ENCODE measurements at places on chromosomes 7 and 10.
A peak's percentile ranks its signal among the peaks of the same experiment; 100 is the strongest.

- DNase-seq = no peak
Observed at GRCh38 chr10:20091698-20092097, 275.5 kb downstream of the PLXDC2 start.

- no peak for DNase-seq
Observed at GRCh38 chr10:43390759-43391158, 18.2 kb downstream of the HNRNPF start.

GRCh38 chr10:128001849-128002248 lies 94.9 kb downstream of the PTPRE start:
- DNase-seq = no peak

DNA sequence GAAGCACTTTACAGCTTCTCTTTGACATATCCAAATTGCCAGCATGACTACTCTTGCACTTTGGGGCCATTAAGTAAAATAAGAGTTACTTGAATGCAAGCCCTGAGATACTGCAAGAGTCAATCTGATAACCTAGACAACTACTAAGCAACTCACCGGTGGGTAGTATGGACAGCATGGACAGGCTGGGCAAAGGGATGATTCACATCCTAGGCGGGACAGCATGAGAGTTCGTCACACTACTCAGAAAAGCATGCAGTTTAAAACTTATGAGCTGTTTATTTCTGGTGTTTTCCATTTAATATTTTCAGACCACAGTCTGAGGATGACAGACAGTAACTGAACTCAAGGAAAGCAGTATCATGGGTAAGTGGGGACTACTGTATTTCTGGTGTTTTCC lies 84.0 kb downstream of the ORC5 start:
- DNase-seq = no peak

GRCh38 chr10:122465401-122466040 lies 4.2 kb downstream of the HTRA1 start:
- DNase-seq = no peak

GRCh38 chr7:122520971-122521555 lies 177.9 kb downstream of the RNF133 start:
- DNase-seq = no peak

DNA sequence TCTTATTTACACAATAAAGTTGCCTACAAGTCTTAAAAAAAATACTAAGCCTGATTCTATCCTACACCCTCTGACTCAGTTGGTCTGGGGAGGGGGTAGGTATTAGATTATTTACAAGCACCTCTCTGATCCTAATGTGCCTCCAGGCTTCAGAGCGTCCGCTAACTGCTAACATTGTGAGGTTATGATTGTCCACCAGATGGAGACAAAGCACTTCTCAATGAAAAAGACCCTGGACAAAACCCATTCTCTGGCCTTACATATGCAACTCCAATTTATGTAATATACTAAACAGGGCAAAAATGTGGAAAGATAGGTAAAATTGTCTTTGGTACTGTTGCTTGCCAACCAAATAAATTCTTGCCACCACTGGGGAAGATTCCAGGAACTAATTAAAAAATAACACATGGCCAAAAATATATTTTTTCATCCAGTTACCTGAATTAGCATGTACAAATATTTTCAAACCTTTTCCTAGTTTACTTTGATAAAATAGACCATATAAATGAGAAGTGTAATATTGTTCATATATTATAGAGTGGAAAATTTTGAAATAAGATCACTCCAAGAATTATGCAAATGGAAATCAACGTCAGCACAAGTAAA lies 92.4 kb downstream of the KIF20B start:
- DNase-seq = peak; percentile 66

GRCh38 chr10:1043532-1043995 lies 5.4 kb downstream of the IDI1 start:
- peak; percentile 74 for DNase-seq

DNA sequence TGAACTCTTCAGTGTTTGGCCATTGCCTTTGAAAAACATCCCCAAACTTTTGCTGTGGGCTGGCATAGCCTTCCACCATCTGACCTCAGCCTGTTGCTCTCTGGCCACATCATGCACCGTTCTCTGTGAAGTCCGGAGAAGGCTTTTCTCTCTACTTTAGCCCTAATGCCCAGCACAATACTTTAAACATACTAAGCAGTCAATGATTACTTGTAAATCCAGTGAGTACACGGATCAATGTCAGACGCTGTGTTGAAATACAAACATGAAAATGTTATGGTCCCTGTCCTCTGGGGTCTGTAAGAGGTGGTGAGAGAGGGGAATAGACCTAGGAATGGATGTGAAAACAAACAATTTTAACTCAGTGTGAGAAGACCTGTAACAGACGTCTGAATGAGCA lies 297.9 kb downstream of the PLXDC2 start:
- no peak for DNase-seq

GRCh38 chr7:50679218-50680007 lies 103.3 kb downstream of the GRB10 start:
- no peak for DNase-seq

GRCh38 chr10:30598105-30598776 lies 31.3 kb downstream of the LYZL2 start:
- no peak for DNase-seq

DNA sequence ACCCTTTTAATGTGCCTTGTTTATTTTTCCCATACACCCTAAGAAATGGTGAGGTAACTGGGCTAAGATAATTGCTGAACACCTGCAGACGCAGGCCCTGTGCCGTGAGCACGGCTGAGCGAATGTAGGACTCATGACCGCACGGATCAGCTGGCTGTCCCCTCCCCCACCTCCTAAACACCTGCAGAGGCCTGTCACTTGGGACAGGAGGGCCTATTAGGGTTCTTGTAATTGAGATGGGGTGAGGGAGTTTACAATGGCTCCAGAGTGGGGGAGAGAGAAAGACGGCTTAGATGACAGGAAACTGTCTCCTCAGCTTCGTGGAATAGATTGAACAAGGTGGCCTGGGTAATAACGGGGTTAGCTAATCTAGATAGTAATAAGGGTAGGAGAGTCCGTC lies 291.7 kb upstream of the HABP2 start:
- no peak for DNase-seq

DNA sequence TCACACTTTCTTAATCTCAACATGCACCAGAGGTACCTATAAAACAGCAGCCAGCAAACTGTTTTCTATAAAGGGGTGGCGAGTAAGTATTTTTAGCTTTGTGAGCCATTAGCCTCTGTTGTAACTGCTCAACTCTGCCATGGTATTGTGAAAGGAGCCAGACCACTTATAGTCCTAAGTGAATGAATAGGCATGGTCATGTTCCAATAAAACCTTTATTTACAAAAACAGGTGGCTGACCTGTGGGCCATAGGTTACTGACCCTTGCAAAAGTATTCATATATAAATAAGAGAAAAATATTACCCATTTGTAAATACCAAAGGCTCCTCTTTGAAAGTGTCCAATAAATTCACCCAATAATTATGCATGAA lies 50.3 kb downstream of the ICA1 start:
- DNase-seq = no peak

DNA sequence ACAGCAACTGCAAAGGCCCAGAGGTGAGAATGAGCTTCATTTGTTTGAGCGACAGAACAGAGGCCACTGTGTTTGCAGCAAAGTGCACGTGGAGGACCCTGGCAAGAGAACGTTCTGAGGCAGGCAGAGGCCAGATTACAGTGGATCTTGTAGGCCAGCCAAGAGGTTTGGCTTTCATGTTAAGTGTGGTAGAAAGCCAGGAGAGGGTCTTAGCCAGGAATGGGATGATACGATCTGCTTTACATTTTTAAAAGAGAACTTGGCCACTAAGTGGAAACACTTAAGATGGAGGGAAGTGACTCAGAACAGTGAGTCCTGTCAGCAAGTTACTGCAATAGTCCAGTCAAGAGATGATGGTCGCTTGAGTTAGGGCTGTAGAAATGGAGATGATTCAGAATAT lies 4.6 kb downstream of the CCDC136 start:
- DNase-seq = no peak

DNA sequence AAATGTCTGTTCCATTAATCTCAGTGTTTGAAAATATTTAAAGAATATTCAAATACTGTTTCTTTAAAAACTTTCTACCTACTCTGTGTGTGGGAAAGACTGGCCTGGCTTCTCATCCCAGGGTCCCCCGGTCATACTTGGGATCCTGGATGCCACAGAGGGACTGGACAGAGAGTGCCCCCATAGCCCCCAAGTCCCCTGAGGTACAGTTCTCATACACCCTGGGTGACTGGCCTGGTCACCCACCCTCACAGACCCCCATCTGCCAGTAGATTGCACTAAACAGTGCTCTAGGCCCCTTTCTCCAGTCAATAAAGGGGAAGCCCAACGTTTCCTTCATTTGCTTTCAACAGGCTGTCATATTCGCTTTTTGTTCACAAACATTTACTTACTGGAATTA lies 3.0 kb downstream of the TMEM273 start:
- no peak for DNase-seq

DNA sequence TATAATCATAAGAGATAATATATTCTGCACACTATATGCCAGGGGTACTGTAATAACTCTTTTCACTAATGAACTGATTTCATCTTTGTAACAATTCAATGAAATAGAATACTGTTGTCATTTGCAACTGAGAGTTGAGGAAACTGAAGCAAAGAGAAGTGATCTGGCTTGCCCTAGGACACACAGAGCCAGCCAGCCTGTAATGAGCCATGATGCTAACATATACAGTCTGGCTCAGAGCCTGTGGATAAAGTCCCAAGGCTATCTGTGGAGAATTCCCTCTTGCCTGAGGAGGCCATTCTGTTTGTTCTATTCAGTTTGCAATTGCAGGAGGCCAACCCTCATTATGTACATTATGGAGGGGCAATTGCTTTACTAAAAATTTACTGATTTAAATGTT lies 241.3 kb downstream of the CXCL12 start:
- DNase-seq = no peak

Data from CD4-positive, alpha-beta T cell treated with Interferon alpha-2 for 1 hour (primary cell).